Kasumi-1 (cell line): ENCODE measurements at places on chromosomes 12 and 14.

DNA sequence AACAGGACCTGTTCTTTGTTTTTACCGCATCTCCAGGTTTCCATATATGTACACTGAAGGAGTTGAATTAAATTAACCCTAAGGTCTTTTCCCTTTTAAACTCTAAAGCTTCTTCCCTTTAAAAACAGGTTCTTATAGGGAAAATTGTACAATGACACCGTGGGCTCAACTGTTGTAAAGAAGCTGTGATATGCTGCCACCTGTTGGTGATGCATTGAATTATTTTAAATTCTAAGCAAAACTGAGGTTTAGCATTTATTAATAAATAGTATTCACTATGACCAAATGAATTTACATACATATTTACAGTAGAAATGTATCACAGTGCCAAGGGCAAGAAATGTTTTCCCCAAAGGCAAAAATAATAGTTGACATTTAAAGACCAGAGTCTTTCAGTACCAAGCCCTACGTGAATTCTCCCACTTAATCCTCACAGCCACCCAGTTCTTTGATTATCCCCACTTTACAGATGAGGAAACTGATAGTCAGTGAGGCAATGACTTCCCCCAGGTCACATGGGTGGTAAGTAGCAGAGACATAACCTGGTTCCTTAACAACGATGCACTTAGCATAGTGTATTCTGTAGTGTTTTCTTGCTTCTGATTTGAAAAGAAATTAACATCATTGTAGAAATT is 35.7 kb upstream of the TMEM263 start:
- peak; percentile 33 for DNase-seq

DNA sequence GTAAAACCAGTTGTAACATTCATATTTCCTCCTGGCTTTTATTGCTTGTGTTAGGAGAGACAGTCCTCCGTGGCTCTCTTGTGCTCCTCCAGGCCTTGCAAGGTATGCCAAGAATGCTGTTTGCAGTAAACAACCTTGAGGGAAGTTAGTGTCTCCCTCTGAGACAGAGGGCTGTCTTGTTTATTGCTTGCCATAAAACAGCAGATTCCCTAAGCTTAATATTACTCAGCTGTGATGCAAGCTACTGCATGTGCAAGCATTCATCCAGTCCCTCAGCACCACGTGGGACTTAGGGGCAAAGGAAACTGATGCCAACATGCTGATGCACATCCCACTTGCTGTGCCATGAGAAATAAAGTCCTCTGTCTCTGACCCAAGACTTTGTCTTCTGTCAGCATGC is 6.6 kb downstream of the POMT2 start:
- DNase-seq = no peak

GRCh38 chr14:100072783-100073346 is 7.6 kb downstream of the EVL start:
- no peak for DNase-seq

- no peak for DNase-seq
These were observed 21.9 kb downstream of the ANKLE2 start for GRCh38 chr12:132739600-132740312.

DNA sequence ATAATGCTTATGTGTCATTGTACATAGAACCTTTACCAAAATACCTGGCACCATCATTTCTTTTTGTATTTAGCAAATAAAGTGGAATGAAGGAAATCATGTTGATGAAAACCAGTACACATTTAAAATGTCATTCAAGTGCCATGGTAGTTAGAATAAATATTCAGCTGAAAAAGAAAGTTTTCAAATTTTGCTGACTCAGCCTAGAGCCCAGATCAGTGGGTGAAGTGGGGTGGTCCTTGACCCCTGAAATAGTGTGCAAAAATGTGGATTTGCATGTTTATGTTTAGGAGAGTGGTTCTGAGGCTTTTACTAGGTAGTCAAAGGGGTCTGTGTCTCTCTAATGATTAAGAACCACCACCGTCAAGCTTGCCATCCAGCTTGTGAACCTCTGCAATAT is 418.7 kb downstream of the ETNK1 start:
- DNase-seq = no peak

DNA sequence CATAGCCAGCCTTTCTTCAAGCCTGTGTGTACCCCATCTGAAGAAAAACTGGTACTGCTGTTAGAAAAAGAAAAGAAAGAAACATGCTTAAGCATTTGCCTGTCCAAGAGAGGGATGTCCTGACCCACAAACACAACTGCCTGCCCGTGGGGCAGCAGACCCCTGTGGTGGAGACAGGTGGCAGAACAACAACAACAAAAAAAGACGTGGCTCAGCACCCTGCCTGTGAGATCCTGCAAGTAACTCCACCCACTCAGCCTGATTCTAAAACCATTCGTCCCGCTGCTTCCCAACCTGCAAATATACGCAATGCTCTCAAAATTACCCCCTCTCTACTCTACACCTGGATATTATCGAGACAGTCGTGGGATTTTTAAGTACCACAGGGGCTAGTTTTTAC is 64.9 kb upstream of the ZDHHC17 start:
- no peak for DNase-seq

DNA sequence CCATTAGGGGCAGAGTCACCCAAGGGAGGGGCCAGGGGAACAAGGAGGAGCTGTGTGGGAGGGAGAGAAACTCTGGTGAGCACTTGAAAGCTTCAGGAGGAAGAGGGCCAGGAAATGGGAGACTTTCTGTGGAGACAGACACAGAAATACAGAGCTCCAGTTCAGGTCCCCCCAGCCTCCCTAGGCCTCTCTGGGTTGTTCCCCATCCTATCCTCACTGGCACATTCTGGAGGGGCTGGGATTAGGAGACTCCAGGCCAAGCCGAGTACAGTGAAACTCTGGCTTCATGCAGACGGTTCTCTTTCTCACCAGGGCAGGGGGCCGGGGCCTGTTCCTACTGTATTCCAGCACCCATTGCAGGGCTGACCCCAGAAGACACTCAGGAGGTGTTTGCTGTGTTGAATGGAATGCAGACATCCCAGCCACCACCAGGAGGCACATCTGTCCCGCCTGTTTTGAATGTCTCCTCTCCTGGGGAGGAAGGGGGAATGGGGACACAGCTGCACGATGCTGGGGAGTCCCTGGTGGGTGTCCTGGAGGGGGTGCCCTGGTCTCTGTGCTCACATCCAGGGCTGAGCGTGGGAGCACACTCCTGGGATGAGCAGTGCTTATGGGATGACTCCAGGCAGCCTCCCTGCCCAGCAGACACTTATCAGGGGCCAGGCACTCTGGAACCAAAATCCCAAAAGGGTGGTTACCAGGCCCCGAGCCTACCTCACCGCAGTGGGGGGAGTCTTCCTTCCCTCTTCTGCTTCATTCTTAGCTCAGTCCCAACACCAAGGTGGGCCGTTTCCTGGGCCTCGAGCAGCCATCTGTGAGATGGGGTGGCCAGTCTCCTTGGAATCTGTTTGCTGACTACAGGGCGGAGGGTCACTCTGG is 5.5 kb upstream of the KRT84 start:
- DNase-seq = peak; percentile 3

DNA sequence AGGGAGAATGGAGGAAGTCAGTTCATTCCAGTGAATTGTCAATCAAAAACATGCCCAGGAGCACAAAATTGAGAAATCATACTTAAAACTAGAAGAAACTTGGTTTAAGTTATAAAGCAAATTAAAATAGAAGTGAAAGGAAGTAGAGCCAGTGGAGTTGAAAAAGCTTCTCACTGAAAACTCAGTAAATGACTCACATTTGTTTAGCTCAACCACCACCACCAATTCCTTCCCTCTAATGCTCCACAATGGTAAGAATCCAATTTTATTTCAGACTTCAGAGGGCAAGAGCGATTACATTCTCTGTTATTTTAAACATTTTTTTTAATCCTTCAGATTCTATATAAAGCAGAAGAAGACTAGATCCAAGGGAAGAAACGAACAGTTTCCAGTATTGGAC is 19.4 kb downstream of the UTP20 start:
- no peak for DNase-seq

- no peak for DNase-seq
These were observed 12.3 kb upstream of the PPFIBP1 start for GRCh38 chr12:27511723-27512045.

DNA sequence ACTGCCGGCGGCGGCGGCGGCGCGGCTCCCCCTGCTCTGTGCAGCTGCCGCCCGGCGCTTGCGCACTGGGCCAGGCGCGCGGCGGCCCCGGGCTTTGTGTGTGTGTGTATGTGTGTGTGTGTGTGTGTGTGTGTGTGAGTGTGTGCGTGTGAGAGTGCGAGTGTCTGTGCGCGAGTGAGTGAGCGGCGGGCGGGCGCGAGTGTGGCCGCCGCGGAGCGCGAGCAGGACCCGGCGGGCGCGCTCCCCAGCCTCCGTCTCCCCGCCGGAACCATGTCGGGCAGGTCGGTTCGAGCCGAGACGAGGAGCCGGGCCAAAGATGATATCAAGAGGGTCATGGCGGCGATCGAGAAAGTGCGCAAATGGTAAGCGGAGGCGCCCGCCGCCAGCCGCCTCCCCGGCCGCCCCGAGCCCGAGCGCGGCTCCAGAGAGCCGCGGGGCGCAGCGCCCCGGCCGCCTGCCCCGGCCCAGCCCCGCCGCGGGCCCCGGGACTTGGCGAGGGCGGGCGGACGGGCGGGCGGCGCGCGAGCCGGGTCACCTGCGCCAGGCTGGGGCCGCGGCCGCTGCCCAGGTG is at the start of gene BCL7A:
TSS of gene BCL7A (plus strand) at position 63 of the 571 bp plus-strand sequence. CDS start at position 271, 208 bp downstream.
- DNase-seq = peak; percentile 44

DNA sequence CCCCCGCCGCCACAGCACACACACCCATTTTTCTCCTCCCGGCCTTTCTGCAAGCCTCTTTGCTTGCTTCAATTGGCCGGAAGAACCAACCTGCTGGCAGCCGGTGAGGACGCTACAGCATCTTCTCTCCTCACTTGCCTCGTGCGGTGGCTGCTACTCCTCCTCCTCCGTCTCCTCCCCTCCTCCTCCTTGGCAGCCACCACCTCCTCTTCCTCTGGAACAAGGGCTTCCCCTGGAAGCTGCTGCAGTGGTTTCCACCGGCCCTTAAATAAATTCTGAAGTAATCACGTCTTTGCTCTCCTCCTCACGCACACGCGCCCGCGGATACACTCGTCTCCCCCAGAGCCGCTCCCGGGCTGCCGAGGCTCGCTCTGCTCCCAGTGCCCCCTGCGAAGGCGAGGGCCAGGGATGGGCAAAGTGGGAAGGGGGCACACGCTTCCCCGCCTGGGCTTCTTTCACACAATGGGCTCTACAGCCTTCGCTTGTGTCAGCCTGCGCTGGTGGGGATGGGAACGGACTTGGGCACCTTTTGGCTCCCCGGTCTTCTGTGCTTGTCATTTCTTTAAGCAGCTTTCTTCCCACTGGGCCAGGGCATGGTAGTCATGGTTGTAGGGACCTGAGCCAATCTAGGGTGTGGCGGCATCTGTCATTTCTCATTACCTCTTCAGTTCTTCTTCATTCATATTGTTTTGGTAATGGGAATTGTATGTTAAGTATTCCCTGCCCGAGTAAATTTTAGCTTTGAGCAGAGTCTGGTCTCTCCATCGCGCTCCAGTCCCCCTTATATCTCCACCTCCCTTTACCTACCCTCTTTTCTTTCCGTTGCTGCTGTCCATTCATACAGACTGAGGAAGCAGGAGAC is at the start of gene PPFIA2:
TSS of gene PPFIA2 (minus strand) at position 161 of the 862 bp plus-strand sequence.
- DNase-seq = no peak

- no peak for DNase-seq
These were observed 161.6 kb upstream of the PWP1 start for GRCh38 chr12:107523775-107524535.

DNA sequence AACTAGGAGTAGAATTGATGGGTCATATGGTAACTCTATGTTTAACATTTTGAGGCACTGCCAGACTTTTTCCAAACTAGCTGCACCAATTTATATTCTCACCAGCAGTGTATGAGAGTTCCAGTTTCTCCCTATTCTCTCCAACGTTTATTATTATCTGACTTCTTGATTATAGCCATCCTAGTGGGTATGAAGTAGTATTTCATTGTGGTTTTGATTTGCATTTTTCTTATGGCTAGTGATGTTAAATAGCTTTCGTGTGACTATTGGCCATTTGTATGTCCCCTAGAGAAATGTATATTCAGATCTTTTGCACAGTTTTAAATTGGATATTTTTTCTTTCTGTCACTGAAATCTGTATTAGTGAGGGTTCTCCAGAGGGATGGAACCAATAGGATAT is 37.8 kb downstream of the HELB start:
- DNase-seq = no peak

GRCh38 chr14:97021571-97022168 is 224.5 kb downstream of the VRK1 start:
- DNase-seq = no peak

DNA sequence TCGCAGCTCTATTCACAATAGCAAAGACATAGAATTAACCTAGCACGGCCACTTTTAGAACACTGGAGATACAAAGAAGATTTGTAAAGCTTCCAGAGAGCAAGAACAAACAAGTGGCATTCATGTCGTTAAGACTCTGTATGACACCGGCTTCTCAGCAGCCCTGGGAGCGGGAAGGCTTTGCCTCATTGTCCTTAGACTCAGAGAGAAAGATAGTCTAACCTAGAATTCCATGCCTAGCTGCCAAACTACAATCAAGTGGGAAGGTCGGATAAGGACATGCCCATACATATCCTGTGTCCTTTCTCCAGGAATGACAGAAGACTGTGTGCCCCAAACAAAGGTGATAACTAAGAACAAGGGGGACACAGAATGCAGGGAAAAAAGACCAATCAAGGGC is 1038.3 kb downstream of the BCL11B start:
- no peak for DNase-seq

DNA sequence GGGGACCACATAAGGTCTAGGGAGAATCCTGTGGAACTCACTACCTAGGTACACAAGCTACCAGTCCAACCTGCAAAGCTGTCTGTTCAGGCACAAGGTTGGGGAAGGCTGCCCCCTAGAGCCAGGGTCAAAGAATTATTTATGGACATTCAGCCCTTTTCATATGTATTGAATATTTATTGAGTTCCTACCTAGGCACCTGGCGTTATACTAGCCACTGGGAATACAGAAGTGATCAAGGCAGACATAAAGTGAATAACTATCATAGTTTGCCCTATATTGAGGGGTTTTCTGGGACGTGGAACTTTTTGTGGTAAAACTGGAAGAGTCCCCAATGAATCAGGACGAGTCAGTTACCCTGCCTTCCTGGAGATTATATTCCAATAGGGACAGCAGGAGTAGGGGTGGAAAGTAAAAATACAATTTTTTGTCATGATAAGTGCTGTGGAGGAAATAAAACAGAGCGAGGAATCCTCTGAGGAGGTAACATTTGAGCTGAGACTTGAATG is 5.8 kb upstream of the SLC48A1 start:
- peak; percentile 74 for DNase-seq

- peak; percentile 34 for DNase-seq
These were observed 3.0 kb downstream of the GAS2L3 start for GRCh38 chr12:100576331-100577036.

DNA sequence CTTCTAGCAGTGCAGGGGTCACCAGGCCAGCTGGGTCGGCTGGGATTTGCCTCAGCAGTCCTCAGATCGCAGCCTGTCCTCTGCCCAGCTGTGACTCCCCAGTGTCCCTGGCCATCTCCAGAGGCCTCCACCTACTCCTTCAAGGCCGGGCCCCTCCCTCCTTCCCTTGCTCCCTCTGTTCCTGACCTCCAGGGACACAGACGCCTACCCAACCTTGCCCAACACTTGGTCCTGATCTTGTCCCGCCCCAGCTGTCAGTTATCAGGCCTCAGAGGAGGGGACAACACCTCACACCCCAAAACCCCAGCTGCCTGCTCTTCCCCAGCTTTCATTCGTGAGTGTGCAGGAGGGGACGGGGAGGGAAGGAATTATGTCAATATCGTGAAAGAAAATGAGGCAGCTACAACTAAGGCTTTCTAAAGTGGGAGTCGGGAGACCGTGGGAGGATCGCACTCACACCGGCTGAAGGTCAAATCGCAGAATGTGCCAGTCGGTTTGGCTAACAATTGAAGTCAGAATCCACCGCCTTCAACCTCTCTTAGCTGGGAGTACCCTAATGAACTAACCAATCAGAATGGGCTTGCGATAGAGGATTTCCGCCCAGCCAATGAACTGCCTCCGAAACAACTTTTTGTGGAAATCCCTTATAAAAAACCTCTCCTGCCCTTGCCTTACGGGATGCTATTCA is 9.4 kb upstream of the PLBD2 start:
- no peak for DNase-seq
